Stimulated activated CD8-positive, alpha-beta memory T cell treated with anti-CD3 and anti-CD28 coated beads, Interleukin-4, amount 100 ng/mL, for 48 hours (primary cell): ENCODE measurements at places on chromosomes 16 and 17.

DNA sequence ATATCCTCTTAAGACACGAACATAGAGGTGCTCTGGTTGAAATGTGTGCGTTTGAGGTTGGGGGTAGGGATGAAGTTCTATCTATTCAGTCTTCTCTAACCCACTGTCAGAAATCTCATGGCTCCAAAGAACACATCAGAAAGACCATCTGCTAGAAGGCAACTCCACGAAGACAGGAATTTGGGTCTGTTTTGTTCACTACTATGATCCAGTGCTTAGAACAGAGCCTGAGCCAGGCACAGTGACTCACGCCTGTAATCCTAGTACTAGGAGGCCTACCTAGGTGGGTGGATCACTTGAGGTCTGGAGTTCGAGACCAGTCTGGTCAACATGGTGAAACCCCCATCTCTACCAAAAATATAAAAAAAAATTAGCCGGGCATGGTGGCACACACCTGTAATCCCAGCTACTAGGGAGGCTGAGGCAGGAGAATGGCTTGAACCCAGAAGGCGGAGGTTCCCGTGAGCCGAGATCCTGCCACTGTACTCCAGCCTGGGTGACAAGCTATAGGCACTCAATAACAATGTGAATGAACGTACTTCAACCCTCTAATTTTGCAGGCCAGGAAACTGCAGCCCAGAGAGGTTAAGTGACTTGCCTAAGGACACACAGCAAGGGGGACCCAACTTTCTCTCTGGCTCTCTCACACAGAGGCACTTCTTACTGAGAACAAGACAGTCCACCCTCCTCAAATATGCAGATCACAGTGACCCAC lies 2.3 kb downstream of the CASKIN2 start:
- no peak for DNase-seq

GRCh38 chr16:87131061-87131995 lies 185.9 kb downstream of the C16orf95 start:
- DNase-seq = no peak

DNA sequence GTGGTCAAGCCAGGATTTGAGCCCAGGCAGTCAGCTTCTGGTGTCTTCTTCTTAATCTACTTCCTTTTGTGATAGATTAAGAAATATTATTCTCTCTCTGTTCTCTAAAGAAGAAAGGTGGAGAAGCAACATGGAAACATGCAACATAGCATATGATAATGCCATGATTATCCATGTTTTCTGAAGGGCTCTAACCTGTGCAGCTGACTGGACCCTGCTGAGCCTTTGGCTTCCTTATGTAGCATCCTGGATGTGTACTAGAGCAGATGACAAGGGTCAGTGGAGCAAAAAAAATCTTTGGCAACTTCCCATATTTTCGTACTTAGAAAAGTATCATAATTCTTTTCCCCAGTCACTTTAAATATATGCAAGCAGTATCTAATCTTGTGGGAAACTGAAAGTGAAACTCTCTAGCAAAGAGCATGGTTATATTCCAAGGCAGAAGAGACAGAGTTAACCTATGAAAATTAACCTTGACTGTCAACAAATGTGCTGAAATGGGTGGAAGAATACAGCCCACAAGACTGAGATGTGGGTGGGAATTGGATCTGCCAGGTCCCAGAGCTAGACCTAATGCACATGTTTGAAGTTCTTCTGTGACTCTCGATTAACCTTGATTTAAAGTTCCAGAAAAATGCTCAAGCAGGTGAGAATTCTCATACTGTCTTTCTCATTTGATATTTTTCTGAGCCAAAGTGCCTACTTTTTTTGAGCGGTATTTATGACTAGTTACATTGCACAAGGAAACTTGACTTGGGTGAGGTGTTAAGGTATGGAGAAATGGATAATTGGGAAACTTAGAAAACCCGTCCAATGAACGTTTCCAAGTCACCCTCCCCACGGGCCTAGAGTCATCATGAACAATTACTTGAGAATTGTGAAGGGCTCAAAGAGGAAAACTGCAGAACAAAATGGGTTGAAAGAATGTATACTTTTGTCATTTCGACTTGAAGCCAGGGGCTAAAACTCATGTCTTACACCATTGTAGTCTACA lies 248.6 kb downstream of the FTO start:
- no peak for DNase-seq

GRCh38 chr17:27384261-27384701 lies 72.0 kb upstream of the KSR1 start:
- DNase-seq = no peak

DNA sequence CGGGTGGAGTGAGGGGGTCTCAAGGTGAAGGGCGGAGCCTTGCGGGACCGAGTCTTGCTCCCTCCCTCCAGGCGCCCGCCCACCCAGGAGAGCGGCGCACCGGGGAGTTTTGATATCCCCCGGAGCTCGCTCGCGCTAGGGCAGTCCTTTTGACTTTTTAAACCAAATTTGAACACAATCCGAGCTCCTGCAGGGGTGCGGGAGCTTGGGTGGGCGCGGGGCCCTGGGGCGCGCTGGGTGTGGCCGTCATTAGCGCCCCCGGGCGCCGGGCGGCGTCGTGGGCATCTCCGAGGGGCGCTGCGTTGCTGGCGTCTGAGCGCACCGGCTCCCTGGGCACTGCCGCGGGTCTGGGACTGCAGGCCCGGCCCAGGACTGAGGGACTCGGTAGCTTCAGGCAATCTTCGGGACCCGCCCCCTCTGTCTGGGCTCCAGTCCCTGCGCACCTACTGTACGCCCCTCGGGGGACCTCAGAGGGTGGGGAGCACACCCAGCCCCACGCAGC lies 10.9 kb downstream of the MAF start:
- DNase-seq = no peak

DNA sequence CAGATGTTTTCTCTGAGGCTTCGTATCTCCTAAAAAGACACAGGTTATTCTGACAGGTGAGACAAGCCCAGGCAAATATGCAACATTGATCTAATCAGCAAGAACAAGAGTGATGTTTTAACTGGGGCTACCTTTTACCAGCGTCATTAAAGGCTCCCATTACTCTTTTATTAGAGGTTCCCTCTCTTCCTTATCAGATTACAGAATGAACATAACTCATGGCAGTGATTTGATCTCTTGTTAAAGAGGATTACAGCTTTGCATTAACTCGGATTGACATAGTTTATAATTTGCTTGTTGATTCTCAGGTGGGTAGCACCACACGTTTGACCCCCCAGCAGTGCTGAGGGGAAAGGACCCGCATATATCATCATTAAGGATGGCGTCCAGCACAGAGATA lies 90.5 kb downstream of the AATF start:
- no peak for DNase-seq

- no peak for DNase-seq
These were observed 215.2 kb downstream of the SPECC1 start for GRCh38 chr17:20224379-20224778.

- DNase-seq = no peak
These were observed 75.5 kb downstream of the SLC5A11 start for GRCh38 chr16:24921229-24921628.

DNA sequence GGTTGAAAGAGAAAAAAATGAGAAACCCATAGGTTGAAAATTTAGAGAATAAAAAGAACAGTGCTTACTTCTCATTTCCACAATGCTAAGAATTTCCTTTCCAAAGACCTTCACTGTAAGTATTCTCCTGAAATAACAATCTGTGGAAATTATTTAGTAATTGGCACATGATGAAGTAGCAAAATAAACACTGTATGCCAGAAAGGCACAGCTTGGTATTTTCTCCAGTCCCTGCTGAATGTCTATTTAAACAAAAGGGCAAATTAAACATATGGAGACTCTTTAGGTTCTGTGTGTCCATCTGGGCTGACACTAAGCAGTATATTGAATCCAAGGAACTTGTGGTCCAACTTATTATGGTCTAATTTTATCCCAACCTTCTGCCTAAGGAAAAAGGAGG lies 46.1 kb downstream of the CHCT1 start:
- DNase-seq = no peak

GRCh38 chr17:68019675-68020408 lies 15.7 kb upstream of the KPNA2 start:
- peak; percentile 100 for DNase-seq

DNA sequence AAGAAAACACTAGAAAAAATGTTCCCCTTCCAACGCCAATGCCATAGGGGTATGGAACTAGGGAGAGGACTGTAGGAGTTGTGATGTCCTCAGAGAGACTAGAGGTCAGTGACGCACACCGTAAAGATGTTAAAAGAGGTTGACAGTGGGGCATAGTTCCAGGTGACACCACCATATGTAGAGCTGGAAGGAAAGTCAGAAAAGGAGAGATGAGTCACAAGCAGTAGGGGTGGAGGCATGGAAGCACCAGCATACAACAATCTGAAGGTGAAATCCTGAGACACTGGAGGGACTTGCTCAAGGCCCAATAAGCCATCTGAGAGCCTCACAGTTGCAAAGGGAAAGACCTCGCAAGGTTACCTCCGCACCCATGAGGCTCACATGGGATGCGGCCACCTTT lies 76.0 kb downstream of the ZNF18 start:
- no peak for DNase-seq

DNA sequence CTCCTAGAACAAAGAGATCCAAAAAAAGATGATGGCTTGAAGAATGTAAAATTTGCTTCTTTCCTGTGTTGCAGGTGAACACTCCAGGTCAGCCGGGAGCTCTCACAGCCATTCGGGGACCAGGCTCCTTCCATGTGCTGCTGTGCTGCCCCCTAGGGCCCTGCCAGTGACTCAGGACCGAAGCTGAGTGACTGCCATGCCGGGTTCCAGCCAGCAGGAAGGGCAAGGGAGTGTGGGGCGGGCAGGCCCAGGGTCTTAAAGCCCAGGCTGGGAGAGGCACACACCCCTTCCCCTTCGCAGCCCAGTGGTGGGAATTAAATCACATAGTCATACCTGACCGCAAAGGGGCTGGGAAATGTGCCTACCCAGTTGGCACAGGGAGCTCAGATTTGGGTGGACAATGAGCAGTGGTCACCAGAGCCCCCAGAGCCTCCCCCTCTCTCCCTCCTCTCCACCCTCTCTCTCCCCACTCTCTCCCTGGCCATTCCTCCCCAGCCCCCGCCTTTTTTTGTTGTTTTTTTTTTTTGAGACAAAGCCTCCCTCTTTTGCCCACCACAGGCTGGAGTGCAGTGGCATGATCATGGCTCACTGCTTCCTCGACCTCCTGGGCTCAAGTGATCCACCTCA lies 11.5 kb downstream of the EPOP start:
- DNase-seq = peak; percentile 71

DNA sequence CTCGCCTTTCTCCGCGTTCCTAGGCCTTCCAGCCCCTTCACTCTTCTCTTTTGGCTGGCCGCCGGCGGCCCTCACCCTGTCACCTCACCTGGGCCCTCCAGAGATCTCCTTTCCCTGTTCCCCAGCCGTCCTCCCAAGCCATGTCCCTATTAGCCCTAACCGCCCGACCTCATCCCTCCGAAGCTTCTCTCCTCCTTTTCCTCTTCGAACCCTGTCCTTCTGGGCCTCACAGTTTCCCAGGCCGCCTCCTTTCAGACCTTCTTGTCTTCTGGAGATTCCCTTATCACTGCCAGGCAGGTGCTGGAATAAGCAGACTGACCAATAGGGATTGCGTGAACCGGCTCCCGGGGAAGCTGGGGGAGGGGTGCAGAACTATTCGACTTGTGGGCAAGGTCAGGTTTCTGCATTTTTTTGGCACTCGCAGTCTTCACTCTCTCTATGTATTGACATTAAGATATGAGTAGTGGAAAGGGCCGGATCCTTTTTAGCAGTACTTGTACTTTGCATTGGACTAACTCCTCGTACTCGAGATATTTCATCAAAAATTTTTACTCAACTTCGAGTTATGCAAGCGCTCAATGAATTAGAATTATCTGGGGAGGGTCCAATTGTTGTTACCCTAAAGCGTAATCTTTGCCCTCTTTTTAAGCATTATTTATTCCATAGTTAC lies 690 bp downstream of the RHOT1 start:
- DNase-seq = peak; percentile 50

GRCh38 chr17:4738136-4739121 lies 1.2 kb upstream of the ZMYND15 start:
- DNase-seq = peak; percentile 22

- peak; percentile 20 for DNase-seq
These were observed 789 bp upstream of the TERF2 start for GRCh38 chr16:69386596-69386995.

GRCh38 chr17:62051053-62051452 lies 14.0 kb downstream of the MED13 start:
- DNase-seq = no peak
